ENCODE measurements at places on chromosomes 2 and 18.

DNA sequence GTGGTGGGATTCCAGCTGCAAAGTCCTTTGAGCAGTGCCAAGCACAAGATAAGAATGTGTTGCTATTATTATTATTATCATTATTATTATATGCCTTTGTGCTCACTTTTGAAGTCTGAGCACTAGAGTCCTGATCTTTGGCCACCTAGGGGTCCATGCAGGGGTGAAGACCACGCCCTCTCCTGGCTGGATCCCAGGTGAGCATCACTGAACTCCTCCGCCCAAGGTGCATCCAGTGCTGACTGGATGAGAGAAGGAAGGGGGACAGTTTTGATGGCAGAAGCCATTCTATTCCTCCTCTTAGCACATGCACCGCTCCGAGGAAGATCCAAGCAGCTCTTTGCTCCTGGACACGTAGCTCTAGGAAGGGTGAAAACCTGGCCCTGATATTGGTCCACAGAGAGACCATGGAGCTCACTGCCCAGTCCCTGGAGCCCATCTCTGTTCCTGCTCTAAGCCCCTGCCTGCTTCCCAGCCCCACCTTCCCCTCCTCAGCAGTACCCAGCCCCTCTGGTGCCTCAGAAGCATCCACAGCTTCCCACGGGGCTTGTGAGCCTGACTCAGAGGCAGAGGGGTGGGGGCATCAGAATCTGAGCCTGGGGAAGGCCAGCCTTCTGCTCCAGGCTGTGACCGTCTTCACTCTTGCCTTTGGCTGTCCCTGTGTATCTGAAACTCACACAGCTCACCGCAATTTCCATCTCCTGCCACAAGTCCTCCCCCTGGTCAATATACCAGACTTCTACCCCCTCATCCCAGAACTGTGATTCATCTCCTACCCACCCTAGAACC, 45.4 kb downstream of the MCFD2 start:
- no peak for DNase-seq

GRCh38 chr2:239187464-239188253, 213.2 kb downstream of the HDAC4 start:
- DNase-seq: no peak

- no peak for DNase-seq
Observed at GRCh38 chr2:32860385-32860784, 86.4 kb upstream of the LTBP1 start.

DNA sequence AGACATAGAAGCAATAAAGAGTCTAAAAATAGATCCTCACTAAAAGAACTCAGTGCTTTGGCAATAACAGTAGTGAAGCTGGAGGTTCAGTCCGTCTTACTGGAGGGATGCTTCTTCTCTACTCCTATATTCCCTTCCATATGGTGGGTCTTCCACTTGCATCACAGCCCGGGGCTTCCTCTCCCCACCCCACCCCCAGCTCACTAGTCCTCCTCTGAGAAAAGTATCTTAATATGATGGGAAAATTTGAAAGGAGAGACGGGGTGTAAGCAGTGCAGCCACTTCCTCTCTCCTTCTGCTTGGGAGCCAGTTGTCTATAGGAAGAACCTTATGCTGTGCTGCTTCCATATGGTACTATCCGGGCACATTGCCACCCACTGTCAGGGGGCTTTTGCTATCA, 57.2 kb upstream of the SPOPL start:
- no peak for DNase-seq

GRCh38 chr2:30444273-30444672, 2.8 kb upstream of the LCLAT1 start:
- DNase-seq: no peak

- no peak for DNase-seq
Observed at GRCh38 chr18:31070206-31070605, 27.7 kb upstream of the DSC3 start.

DNA sequence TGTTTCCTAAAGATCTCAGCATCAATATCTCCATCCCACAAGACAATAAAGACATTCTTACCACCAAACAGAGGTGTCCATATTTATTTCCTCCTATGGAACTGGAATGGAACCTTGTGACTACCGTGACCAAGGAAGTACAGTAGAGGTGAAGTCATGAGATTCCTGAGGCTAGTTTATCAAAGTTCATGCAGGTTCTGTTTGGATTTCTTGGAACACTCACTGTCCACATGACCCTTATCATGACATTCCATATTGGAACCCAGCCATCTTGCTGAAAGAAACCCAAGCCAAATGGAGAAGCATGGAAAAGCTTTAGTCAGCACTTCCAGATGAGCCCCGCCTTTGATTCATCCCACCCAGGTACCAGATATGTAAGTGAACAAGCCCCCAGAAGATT, 516.0 kb upstream of the POU3F3 start:
- DNase-seq: no peak

GRCh38 chr18:7417727-7418126, 149.4 kb upstream of the PTPRM start:
- DNase-seq: no peak

- DNase-seq: no peak
Observed at GRCh38 chr2:71743995-71744675, 290.8 kb downstream of the DYSF start.

- DNase-seq: no peak
Observed at GRCh38 chr2:27839022-27839618, 51.1 kb downstream of the RBKS start.

DNA sequence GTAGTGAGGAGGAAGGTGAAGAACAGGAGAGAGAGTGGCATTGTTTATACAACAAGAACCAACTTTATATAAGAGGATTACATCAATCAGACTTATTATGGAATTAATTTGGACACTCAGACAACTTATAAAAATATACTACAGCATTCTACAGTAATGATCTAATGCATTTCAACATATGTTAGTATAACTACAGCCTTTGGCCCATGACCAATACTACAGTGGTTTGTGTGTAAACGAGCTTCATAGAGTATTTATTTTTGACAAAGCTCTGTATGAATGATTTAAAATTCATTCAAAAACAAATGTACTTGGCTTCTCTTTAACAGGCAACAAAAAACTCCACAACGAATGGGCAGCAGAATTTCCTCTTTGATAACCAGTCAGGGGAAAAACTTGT, 72.8 kb downstream of the ZNF521 start:
- DNase-seq: no peak

- DNase-seq: no peak
Observed at GRCh38 chr2:127562936-127563335, 27.5 kb downstream of the MYO7B start.

- DNase-seq: no peak
Observed at GRCh38 chr2:219272995-219273394, 6.2 kb upstream of the DNAJB2 start.

GRCh38 chr18:26821181-26821580, 44.3 kb downstream of the AQP4 start:
- no peak for DNase-seq

DNA sequence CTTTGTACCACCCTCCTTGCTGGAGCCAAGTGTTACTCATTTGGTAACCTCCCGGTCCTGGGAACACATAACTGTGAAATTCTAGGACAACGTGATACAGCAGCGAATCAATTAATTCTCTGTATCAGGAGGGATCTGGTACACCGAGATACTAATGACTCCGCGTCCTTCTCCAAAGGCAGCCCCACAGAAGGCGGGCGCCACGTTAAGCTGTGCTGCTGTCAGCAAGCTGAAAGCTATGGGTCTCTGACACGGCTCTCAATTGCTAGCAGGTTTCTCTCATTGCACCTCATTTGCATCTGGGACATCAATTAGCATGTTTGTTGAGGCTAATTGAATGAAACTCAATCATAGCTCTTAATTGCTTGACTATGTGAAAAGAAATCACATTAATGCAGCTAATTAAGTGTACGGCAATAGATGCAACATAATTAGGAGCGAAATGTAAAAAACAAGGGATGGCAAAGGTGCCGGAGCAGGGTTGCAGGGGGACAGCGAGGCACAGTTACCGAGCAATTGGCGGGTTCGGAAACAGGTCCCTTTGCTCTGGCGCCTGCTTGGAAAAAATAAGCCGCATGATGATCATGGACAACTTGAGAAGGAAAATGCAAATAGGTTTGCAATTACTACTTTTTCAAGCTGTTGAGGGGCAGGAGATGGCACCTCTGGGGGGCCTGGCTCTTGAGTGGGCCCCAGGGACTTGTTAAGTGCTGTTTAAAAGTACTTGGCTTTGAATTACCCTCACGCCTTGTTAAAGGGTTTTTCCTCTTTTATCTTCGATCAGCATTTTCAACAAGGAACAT, 264.2 kb downstream of the GBX2 start:
- no peak for DNase-seq

DNA sequence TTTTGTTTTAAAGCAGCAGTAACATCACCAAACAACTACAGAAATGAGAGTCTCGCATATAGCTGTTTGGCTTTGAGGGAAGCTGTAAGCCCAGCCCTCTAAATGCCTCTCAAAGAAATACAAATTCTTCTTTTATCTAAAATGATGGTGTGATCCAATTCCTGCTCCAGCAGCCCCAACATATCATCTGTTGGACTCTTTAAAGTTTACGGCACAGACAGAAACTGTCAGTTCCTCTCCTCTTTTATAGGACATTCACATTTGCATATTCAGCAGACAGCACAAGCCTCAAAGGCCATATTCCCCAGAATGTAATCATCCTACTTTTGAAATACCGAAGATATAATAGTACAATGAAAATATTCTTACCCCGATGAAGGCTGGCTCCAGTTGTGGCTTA, 216.9 kb upstream of the REV1 start:
- DNase-seq: peak; percentile 83

DNA sequence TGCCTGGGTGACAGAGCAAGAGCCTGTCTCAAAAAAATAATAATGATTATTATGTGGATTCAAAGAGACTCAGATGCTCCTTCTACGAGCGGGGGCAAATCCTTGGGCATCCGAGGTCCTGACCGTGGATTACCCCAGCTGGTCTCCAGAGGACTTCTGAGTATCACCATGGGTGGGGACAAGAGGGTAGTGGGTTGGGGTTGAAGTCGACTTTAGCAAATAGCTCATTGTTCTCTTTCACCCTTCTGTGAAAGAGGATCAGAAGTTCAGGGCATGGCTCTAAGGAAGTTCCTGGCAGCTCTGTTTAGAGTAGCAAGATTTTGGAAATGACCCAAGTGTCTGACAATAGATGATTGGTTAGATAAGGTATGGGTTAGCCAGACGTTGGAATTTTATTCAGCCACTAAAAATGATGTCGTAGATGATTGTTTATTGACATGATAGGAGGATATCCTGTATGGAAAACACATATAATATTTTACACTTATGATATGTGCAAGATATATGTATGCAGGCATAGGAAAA, 59.0 kb upstream of the SPRED2 start:
- no peak for DNase-seq

DNA sequence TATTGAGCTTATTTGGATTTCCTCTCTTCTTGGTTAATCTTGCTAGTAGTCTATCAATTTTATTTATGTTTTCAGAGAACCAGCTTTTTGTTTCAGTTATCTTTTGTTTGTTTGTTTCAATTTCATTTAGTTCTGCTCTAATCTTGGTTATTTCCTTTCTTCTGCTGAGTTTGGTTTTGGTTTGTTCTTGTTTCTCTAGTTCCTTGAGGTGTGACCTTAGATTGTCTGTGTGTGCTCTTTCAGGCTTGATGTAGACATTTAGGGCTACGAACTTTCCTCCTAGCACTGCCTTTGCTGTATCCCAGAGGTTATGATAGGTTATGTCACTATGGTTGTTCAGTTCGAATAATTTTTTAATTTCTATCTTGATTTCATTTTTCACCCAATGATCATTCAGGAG, 141.6 kb downstream of the ZNF236 start:
- DNase-seq: no peak

- DNase-seq: no peak
Observed at GRCh38 chr18:595068-595467, 1.7 kb upstream of the CLUL1 start.

- no peak for DNase-seq
Observed at GRCh38 chr18:44500808-44501610, 179.7 kb upstream of the SETBP1 start.

GRCh38 chr18:11035376-11035775, 114.0 kb downstream of the PIEZO2 start:
- DNase-seq: no peak

DNA sequence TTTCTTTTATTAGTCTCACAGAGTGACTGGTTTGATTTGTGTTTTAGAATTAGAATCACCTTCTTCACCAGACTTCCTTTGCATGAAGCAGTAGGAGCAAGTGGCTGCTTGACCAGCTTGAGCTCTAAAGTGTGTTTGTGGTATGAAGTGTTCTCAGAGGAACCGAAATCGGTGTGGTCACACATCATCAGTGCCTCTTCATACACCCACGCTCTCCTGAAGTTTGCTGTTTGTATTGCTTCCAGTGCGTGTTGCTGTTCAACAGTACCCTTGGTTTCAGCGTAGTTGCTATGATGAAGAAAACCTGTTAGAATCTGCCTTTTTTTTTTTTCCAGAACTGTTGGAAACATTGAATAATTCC, 77.9 kb downstream of the LIMS1 start:
- DNase-seq: no peak

- no peak for DNase-seq
Observed at GRCh38 chr18:24214144-24214543, 75.3 kb downstream of the CABYR start.

- DNase-seq: no peak
Observed at GRCh38 chr18:48333563-48333962, 75.6 kb downstream of the ZBTB7C start.

- DNase-seq: no peak
Observed at GRCh38 chr2:56313500-56313921, 129.7 kb downstream of the CCDC85A start.

DNA sequence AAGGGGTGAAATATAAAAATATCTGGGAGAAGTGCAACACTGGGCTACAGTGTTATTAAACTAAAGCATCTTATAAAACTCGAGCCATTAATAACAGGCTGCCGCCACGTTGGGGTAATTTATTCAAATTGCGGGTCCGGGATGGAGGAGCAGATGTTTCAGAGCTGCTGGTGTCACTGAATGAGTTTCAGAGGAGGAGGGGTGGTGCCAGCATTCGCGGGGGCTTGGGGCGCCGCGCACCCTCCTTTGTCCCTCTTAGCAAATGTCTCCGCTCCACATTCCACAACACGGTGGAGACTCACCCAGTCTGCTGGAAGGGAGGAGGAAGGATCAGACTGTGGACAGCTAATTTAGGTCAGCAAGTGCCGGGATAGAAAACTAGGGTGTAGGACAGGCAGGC, 260.5 kb downstream of the CELF4 start:
- peak; percentile 34 for DNase-seq

DNA sequence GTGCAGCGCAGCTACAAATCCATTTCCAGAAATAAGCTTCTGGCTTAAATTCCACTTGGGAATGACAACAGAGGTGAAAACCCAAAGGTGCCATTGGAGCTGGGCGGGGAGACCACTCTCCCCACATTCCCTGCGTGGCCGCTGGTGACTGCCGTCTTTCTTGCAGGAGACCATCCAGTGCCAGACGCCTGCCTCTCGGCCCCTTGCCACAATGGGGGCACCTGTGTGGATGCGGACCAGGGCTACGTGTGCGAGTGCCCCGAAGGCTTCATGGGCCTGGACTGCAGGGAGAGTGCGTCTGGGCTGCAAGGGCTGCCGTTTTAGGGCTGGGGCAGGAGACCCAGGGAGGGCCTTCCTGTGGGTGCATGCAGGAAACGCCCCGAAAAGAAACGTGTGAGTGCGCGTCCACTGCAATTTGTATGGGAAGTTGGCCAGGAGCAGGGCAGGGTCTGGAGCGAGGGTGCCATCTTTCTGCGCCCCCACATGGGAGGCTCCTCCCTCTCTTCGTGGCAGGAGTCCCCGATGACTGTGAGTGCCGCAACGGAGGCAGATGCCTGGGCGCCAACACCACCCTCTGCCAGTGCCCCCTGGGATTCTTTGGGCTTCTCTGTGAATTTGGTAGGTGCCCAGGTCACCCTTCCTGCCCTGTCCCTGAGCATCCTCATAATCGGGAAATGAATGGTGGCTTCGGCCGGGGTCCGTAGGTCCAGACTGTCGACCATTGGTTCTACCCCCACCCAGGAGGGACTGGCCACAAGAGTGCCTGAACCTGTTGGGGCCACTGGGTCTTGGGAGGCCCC, 49.9 kb downstream of the SNED1 start:
- no peak for DNase-seq
